ENCODE measurements at places on chromosomes 3 and 15. TPM values are rescaled to one million over a fixed set of nuclear protein-coding genes. Genes with fewer than 3 reads are reported as not detected.

Gene CILP
- total RNA-seq, result 0.16 TPM

Gene GOLGA6D
- not detected for total RNA-seq

Gene SKOR1
- total RNA-seq, result 0.08 TPM

Gene ANKUB1
- total RNA-seq, result not detected

Gene SEMA6D
- total RNA-seq, result 17.7 TPM

Gene C3orf85
- not detected for total RNA-seq

Gene SSUH2
- total RNA-seq, result not detected

Gene GOLGA8N
- total RNA-seq, result 5.7 TPM

Gene MUC20
- total RNA-seq, result 4.5 TPM

Gene PRSS50
- not detected for total RNA-seq

Gene ZPLD1
- 0.33 TPM for total RNA-seq

Gene LAMB2
- 202 TPM for total RNA-seq

GRCh38 chr15:33021806-33022389 lies 172.6 kb downstream of the FMN1 start:
- DNase-seq, result peak; percentile 78

DNA sequence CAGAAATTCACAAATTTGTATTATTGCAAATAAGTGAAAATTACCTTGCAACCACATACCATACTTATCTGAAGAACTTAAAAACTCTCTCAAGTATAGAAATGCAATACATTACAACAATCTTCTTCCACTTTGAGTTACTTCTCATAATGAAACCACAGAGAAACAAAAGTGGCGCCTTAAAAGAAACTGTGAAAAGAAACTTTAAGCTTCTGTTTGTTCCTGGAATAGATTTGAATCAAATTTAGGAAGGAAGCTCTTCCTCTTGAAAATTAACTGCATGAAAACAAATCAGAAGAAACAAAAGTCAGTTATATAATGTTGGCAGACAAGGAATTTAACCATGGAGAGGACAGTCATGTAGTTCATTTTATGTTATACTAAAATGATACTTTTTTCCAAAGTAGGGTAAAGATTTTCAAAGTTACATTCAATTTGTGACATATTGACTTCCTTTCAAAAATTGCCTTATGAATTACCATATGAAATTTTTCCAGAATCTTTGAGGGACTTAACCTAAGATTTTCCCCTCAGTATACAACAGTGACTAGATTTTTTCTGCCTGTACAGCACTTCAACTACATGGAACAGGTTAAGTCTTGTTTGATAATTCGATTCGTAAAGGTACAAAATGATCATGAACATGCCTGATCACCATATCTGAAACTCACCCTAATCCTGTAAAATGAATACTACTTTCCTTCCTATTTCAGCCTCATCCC lies 57.6 kb upstream of the TNFSF10 start:
- no peak for DNase-seq

GRCh38 chr3:13706451-13706850 lies 157.5 kb downstream of the FBLN2 start:
- no peak for DNase-seq

- DNase-seq, result no peak
Measured at GRCh38 chr3:72586694-72587093, 261.6 kb downstream of the SHQ1 start.

DNA sequence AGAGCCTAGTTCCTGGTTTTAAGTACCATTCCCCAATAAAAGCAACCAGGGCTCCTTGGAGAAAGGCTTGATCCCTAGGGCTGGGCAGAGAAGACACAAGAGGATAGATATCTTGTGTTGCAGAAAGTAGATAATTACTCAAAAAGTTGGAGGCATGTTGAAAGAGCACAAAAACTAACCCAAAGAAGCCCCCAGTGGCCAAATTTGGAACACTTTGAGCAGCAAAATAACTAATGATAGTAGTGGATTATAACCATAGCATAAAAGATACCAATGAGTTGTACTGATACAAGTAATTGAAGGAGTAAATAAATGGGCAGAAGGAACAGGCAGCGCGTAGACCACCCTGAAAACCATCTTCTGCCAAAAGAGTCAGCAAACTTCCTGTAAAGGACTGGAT lies 12.0 kb downstream of the EXOSC7 start:
- peak; percentile 18 for DNase-seq

DNA sequence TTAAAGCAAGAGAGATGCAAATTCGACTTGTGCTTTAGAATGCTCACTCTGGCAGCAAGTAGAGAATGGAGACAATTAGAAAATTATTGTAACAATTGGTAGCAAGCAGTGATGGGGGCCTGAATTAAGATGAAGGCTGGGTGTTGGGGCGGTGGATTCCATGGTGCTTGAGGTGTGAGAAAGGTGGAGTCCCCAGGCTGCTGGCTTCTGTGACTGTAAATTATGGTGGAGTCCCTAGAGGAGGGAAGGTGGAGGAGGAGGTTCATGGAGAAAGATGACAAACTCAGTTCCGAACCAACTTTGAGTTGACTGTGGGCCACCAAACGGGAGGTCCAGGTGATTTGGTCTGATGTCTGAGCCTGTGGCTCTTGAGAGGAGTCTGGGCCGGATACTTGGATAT lies 10.7 kb upstream of the SMAD3 start:
- no peak for DNase-seq

DNA sequence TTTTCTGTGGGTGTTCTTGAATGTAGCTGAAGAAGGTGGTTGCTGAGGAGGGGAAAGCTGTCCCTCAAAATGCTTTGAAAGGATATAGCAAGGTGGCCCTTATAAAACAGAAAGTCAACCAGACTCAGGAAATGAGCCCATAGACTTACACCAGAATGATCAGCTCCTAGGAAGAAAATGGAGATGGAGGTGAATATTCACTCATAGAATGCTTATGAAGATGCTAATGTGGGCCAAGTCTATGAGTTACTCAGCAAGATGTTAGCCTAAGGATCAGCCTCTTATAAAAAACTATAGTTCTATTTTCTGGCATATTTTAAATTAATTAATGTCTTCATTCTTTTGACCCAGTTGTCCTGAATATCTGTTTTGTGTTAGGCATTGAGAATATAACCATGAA lies 1054.0 kb downstream of the AGBL1 start:
- DNase-seq, result no peak

GRCh38 chr3:184820525-184820924 lies 8.6 kb downstream of the VPS8 start:
- DNase-seq, result no peak

DNA sequence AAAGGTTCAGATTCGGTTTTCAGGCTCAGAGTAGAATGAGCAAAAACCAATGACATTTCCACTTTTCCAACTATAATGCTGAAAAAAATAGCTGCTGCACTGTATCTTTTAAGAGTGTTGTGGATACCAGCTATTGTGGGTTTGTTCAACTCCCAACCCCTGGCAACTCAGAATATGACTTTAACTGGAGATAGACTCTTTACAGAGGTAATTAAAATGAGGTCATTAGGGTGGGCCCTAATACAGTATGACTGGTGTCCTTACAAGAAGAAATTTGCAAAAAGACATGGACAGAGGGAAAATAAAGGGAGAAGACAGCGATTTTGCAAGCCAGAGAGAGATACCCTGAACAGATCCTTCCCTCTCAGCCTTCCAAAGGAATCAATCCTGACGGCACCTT lies 39.5 kb downstream of the ANKRD28 start:
- no peak for DNase-seq

DNA sequence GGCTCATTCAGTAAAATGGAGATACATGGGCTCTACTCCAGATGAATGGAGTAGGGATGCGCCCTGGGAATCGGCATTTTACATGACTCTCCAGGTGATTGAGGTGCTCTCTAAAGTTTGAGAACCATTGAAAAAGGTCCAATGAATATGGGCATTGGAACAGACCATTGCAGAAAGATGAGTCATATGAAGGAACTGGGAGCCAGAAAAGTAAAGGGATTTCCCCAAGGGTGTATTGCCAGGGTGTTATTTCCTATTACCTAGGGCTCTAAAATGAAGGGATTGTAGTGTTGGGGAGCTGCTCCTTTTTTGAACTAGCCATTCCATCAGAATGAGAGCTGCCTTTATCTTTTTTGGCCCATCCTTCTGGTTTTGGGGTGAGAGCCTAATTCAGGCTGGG lies 21.7 kb downstream of the CLDN11 start:
- peak; percentile 70 for DNase-seq

DNA sequence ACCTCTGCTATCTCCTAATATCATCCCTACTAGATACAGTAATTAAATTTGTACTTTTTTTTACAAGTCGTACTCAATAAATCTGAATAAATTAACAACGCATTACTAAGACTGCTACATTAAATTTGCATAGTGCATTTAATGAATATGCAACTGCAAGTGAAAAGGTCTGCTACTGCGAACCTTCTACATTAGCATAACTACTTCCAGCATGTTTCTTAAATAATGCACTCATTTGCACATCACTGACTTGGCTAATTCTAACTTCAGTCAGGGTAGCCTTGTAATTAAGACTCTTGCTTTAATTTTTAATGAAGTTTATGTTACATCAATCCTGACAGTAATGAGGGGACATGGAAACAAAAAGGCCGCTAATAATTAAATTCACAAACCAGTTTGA lies 98.9 kb upstream of the FOXB1 start:
- DNase-seq, result no peak

DNA sequence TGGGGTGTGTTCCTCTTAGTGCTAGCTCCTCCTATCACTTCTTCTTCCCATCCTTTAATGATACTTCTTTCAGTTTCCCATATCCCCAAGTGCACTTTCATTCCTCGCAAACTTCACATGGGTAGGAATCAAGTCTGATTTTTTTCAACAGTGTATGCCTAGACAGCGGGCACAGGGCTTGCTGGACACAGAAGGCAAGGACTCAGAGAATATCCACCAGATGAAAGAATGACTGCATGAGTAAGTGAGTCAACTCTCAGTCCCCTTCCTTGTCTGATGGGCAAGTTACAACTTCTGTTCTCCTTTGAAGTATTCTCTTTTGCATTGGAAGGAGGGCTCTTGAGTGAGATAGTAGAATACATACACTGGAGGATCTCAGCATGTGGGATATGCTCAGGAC lies 3.1 kb upstream of the SQOR start:
- DNase-seq, result no peak

- DNase-seq, result peak; percentile 32
Measured at GRCh38 chr3:148528024-148528423, 169.7 kb upstream of the AGTR1 start.

DNA sequence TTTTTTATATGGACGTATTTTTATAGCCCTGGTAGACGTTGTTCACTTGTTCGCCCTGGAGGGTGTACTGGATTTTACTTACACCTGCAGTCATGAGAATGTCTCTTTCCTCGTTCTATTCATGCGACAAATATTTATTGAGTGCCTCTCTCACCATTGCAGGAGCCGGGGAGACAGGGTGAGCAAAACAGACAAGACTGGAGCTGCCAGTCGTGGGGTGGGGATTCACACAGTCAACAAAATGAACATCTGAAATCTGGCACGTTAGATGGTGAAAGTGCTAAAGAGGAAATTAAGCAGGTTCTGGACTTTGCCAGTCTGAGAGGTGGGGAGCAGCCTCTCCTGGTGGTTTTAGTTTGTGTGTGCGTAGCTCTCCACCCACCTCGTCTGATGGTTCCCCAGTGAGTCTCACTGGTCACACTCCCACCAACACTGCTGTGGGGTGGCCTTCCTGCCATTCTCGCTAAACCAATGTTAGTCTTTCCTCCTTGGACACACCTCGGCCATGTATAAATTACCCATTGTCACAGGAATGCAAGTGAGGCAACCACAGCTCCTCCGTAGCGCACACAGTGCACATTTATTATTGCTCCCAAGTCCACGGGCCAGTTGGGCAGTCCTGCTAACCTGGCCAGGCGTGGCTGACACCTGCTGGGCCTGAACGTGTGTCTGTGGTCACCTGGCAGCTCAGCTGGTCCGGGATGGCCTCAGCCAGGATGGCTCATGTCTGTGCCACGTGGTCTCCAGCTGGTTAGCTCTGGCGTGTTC lies 31.5 kb downstream of the FBLN2 start:
- DNase-seq, result no peak

GRCh38 chr15:101307897-101308603 lies 13.0 kb upstream of the SNRPA1 start:
- no peak for DNase-seq

DNA sequence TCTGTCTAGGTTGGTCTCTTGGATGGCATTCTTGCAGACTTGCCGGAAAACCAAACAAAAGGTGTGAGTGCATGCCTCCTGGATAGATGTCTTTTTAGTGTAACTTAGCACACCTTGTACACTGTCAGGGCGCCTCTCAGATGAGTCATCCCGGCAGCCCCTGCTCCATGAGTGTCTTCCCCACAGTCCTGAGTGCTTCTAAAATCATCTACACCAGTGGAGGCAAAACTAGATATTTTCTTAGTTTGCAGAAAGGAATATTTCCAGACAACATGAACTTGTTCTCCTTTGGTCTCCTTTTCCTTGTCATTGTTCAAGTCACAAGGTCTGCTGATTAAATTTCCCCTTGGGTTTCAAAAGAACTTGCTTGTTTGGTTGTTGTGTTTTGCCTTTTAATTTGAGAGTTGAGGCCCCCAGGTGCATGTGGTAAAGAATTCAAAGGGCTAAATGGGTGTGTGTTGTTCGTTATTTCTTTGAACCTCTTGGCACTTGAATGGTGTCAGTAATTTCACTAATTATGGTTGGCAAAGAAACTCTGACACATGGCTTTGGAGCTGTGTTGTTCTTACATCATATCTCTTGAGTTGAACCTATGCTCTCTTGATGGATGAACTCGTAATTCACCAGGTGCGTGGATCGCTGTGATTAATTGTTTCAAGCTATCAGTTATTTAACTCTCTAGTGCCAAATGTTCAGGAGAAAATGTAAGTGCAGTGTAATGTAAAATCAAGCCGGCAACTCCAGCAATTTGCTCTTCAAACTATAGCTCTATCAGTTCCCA lies 98.2 kb downstream of the IGF1R start:
- no peak for DNase-seq

DNA sequence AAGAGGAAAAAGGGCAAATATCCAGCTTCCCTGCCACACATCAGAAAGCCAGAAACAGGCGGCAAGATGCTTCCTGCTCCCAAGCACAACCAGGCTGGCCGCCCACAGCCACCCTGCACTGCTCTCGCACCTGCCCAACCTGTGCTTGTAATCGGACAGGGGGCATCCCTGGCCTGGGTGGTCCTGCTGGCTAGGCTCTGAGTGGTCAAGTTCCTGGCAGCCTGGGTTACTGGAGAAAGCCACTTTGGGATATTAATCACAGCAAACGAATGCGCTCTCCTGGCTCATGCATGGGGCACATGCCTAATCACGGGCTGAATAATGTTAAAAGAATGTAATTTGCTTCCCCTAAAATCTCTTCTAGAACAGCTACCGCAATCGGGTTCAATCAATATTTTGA lies 442.4 kb downstream of the MCTP2 start:
- no peak for DNase-seq

GRCh38 chr15:45588219-45588875 lies 1.2 kb downstream of the BLOC1S6 start:
- DNase-seq, result peak; percentile 20

DNA sequence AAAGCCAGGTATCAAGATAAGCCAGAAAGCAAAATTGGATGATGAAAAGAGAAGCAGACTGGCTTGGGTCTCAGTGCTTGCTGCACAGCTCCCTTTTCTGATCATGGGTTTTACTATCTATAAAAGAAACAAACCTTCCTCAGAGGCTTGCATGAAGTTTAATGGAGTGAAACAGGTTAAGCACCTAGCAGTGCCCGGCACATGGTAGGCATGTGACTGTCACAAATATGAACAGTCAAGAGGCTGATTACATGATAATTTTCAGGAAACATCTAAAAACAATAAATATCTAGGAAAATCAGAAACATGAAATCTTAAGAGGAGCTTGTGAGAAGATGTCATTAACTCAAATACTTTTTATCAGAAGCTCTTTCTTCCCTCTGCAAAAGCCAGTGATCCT lies 519.2 kb downstream of the EPHB1 start:
- DNase-seq, result no peak
